Tibial artery (tissue), 4 donors: ENCODE measurements at places on chromosomes 1 and 21.
A peak's percentile ranks its signal among the peaks of the same experiment; 100 is the strongest.

GRCh38 chr1:247291161-247291560, 35.3 kb downstream of the VN1R5 start:
- no peak for DNase-seq

GRCh38 chr1:204201348-204202040, 5.2 kb upstream of the KISS1 start:
- peak; percentile 57 for DNase-seq

DNA sequence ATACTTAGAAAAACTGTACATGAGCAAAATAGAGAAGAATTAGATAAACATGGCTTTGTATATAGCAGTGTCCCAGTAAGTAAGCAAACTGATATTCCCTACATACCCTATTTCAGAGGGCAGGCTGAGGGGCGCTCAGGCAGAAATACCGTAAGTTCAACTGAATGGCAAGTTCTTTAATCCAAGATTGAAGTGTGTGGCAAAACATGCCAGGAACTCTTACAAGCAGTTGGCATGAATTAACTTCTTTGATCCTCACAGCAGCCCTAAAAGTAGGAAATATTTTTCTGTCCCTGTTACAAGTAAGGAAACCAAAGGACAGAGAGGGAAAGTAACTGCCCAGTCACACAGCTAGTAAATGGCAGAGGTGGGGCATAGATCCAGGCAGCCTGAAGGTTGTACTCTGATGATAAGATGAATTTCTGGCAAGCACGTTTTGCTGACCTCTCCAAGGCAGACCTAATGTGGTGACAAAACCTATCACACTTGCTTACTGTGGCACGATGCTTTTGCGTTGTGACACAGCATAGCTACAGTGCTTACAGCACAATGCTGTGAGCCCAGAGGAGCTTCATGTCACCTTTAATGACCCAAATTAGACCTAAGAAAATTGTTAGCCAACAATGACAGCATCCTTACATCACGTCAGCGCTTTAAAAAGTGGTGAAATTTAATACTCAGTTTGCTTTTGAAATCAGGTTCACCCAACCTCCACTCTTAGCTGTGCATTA, 35.0 kb upstream of the THEM4 start:
- no peak for DNase-seq

- DNase-seq: no peak
These were observed 8.7 kb upstream of the C2CD2 start for GRCh38 chr21:41962425-41962966.

DNA sequence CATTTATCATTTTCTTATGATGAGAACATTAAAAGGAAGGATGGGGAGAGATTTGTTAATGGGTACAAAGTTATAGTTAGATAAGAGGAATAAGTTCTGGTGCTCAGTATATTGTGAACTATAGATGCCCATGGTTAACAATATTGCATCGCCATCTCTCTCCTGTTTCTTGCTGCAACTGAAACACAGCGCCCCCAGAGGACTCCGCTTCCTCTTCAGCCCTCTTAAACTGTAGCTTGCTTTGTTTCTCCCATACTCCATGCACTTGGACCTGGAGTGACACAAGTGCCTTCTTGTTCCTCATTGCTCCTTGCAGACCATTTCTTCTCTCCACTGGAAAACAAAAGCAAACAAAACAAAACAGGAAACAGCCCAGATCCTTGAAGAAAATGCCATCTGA, 70.1 kb upstream of the NTPCR start:
- DNase-seq: no peak

GRCh38 chr1:109942434-109942833, 31.8 kb downstream of the CSF1 start:
- DNase-seq: no peak

DNA sequence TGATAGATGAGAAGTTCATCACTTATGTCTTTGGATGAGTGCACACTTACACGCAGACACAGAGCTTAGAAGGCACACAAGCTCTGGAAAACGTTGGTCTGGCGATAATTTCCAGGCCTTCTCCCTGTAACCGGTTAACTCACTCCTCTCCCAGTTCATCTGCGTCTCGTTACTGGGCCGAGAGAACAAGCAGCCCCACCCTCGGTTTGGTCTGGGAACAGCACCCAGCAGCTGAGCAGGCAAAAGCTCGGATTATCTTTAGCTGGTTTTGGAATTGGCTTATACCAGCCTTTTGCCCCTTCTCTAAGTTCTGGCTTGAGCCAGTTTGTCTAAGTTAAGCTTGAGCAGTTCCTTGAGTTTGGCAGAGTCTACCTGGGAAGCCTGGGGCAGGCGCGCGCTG, 27.3 kb upstream of the COL6A1 start:
- DNase-seq: no peak

DNA sequence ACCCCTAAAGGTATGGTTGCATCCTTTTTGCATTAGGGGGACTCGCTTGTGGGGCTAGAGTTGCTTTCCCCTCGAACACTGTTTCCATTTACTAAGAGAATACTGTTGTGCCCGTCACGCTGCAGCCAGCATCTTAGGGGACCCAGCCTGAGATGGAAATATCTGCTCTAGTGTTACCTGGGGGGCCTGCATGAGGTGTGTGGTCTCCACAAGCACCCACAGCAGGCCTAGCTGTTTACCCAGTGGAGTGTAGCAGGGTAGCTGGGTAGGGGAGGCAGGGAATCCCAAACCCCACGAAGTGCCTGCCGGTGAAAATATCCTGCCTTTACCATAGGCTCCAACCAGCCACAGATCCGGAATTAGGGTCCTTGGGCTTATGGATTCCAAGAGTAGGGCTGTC, 303.6 kb downstream of the PTPRU start:
- DNase-seq: peak; percentile 15

DNA sequence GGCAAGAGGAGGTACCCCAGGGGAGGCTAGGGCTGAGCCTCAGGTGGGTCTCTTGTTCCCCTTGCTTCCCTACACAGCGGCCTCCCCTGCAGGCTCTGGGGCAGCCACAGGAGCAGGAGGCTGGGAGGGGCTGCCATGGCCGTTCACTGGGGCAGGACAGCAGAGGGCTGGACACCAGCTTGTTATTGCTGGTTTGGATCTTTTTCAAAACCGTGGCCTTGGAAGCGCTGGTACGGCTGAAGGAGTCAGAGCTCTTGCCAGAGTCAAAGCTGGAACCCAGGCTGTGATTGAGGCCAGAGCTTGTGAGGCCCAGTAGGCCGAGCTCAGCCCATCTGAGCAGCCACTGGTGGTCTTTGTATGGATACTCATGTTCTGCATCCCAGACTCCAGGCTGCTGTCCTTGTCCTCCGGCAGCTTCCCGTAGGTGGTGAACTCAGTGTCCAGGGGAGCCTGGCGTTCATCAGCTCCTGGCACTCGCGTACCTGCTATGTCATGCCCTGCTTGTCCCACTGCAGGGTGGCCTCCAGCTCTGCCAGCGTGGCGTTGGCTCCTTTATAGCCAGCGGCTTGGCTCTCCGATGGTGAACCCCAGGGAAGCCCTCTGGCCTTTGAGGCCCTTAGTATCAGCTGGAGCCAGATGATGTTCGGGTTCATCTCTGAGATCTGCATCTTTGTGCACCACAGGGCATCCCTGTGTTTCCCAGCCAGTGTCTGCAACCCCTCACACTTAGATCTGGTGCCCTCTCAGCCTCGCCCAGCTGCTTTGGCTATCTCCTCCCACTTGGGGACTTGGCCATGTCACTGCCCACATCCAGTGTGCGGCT, 40.3 kb upstream of the THEM4 start:
- DNase-seq: no peak

DNA sequence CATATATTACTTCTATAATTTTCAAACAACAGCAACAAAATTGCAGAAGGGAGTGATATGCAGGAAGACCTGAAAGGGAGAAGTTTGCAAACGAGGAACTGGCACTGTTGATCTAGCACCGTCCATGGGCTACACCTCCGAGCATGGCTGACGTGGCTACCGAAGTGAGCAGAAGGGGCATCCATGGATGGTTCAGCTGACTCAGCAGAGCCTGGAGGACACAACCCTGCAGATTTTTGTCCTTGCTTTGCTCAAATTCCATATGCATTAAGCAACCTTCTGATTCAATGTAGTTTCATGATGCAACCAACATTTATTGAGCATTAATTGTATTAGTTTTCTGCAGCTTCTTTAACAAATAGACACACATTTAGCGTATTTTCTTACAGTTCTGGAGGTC, 191.2 kb downstream of the C1orf94 start:
- no peak for DNase-seq

DNA sequence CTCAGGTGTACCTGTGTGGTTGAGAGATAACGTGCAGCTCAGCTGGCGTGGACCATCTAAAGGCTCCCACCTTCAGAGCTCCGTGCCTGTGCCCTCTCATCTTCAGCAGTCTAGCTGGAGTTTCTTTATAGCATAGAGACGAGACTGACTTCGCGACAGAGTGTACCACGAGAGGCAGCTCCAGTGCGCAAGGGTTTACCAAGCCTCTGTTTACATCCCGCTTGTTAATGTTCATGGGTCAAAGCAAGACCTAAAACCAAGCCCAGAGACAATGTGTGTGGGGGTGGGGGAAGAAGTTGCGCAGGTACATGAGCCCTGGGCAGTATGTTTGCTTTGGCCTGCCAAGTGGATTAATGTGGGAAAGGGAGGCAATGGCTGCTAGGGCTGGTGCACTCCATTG, 15.6 kb downstream of the RHOU start:
- no peak for DNase-seq

GRCh38 chr1:46333300-46334029, 7.1 kb upstream of the NSUN4 start:
- no peak for DNase-seq

GRCh38 chr1:30508611-30509010, 214.8 kb downstream of the MATN1 start:
- DNase-seq: peak; percentile 27

GRCh38 chr1:41379738-41380130, 18.5 kb downstream of the FOXO6 start:
- DNase-seq: no peak

- DNase-seq: no peak
These were observed 28.4 kb upstream of the DMRTB1 start for GRCh38 chr1:53430779-53431178.

DNA sequence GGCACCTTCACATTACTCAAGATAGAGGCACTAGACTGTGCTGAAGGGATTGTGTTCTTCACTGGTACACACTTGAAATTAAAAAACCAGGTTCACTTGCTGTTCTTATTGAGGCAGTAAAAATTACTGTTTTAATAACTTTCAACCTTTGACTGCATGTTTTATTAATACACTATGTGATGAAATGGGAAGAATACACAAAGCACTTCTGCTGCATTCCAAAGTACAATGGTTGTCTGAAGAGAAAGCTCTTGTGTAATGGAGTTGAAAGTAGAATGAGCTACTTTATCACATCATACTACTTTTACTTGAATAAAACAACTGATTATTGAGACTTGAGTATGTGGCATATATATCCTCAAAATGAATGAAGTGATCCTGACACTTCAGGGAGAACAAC, 49.7 kb downstream of the LRRC8C start:
- DNase-seq: no peak

GRCh38 chr1:179253286-179253972, 24.0 kb upstream of the ABL2 start:
- DNase-seq: no peak

- no peak for DNase-seq
These were observed 43.7 kb downstream of the FMO3 start for GRCh38 chr1:171134204-171134923.

DNA sequence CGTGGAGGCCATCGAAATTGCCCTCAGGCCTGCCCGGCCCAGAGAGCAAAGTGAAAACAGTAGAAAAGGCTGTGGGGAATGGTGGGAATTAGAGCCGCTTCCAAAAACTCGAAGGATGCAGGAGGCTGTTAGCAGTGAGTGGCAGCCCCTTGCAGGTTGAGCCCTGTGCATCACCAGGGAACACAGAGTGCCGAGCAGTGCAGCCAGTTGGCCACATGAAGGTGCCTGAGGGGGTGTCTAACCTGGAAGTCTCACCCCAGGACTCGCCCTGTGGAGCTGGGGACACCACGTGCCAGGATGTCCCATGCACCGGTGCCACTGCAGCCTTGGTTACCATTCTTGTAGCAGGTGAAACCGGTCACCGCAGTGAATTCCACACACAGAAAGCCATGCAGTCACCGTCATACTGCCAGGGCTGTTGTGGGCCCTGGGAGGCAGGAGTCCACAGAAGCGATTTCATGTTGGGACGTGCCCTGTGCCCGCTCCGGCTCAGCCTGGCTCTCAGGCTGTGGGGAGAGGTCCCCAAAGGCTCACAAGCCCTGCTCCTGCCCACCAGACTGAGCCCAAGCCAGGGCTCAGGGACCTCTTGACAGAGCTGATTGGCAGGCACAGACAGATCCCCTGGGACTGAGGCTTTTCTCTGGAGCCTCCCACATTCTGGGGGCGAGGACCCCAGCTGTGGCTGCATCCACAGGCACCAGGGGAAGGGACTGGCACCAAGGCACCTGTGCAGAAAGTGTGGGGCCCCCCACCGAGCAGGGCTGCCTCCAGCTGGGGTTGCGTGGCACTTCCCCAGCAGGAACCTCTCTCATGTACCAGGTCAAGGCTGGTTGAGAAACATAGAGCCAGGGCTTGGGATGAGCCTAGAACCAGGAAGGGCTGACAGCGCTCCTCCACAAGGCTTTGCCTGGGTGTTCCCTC, 16.7 kb upstream of the ACTRT2 start:
- DNase-seq: peak; percentile 62

- no peak for DNase-seq
These were observed 26.6 kb upstream of the SARS1 start for GRCh38 chr1:109187127-109187526.

DNA sequence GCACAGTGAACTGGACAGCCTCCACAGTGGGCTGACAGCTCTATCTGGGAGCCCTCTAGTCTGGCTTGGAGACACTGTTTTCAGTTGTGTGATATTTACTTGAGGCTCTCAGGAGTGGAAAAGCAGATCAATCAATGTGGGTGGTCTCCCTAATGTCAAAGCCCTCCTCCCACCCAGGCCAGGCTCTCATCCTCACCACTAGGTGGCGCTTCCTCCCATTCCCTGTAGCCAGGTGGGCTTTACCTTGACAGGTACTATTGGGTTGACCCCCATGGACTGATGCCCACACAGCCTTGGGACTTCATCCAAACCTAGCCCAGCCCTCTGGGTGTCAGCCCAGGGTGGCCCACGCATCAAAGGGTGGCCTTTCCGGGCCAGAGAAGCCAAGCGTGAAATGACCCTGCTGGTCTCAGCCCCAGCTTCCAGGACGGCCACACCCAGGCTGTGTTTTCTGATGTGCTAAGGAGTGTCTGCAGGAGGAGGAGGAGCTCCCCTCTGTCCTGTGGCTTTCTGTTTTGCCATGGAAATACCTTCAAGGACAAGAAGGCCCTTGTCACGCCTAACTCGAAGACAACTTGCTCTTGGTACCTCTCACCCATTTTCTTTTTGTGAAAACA, 54.0 kb downstream of the CLIC6 start:
- no peak for DNase-seq

DNA sequence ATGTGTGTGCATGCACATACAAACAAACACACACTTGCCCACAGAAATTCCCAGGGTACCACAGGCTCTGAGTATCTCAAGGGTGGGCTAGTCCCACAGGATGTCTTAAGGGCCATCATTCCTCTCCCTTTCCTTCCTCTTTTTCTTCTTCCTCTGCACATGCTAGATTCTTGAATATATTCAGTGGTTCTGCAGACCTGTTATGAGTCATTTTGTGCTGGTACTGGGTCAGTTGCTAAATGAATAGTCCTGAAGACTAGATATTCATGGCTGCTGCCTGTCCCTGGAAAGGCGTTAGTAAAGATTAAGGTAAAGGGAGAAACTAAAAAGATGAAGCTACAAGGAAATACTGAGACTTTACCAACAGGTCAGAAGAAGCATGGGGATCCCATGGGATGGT, 256.7 kb upstream of the KIAA0040 start:
- no peak for DNase-seq

- DNase-seq: no peak
These were observed 6.3 kb upstream of the CRYBG2 start for GRCh38 chr1:26359981-26360806.
